ENCODE measurements at places on chromosomes 1 and 21.

DNA sequence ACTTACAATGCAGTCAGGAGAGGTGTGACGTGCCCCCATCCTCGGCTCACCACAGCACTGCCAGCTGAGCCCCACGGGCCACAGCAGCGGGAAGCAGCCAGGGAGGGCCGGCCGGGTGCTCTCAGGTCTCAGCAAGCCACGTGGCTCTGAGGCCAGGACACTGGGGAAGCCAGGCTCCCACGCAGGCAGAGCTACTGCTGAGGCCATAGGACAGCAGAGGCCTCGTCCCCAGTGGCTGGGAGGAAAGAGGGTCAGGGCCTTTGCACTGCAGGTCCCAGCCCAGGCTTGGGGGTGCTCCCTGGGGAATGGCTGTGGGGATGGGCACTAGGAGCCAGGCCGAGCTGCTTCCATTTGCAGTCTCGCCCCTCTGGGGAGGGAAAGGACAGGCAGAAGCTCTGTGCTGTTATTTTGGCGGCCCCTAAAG lies 5.8 kb downstream of the LRRC47 start:
- no peak for DNase-seq

DNA sequence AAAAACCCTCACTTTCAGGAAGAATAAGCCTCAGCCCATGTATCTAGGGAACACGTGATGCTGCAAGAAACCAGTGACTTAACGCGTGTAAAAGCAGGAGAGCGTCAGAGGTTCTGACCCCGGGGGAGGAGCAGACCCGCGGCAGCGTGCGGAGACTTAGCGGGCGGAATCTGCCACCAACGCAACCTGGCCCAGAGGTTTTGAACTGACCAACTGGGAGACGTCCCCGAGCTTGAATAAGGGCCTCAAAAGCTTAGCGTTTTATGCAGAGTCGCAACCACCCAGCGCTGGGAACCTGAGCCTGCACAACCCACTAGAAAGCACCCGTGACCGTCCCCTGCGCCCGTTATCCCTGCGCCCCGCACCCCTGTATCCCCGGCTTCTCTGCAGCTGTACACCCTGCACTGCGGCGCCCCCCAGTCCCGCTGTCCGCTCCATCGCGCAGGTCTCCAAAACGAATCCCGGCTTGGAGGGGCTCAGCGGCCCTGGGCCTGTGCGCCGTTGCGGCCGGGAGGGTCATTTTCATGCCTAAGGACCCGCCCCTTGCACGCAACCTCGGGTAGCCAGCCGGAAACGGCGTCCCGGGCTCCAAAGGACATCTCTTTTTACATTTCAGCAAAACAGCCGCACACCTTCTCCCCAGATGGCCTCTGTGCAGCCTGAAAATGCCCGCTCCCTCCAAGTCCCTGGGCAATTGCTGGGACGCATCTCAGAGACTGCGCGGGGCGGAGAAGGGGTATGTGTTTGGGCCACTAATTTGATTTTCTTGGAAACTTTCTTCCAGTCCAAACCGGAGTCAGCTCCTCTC lies 29.4 kb upstream of the TRIM17 start:
- peak; percentile 34 for DNase-seq

DNA sequence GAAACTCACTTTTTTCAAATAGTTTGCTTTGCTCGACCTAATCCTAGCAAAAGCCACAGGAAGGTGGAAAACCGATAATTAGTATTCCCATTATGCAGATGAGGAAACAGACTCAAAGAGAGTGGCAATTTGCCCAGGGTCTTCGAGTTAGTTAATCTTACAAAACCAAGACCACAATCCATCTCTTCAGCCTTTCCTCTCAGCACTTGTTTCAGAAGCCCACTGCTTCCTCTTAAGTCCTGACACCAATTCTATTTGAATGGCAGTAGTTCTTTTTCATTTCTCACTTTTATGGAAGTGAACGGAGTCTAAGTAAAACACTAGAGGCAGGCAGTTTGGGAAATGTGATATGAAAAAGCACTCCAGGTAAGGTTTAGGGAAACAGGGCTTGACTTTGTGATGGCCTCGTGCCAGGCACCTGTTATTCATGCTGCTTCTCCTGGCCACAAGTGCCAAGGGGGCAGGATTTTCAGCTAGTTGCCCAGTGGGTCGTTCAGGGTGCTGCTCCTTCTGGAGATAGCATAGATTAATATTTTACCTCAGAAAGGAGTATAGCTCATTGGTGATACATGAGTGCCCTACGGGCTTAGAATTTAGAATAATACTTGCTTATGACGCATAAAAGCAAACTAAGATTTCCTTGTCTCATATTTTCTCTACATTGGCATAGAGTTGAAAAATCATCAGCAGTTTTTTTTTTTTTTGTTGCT lies 76.6 kb upstream of the NRIP1 start:
- no peak for DNase-seq

- no peak for DNase-seq
These were observed 75.2 kb downstream of the UCK2 start for GRCh38 chr1:165902565-165902964.

DNA sequence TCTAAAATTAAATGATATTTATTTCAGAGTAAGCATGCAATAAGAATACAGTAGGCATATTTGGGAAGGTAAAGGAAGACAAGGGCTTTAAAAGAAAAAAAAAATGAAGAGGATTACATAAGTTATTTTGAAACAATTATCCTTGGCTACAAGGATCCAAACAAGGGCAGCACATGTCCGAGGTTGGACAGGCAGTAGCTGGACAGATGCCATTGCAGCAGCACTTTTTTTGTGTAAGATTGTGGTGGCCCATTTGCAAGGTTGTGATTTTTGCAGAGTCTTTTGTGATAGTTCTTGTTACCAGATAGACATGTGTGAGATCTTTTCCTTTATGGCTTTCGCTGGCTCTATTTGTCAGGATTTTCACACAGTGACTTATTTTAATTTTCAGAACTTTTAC lies 89.4 kb upstream of the COG2 start:
- no peak for DNase-seq

GRCh38 chr1:194515916-194516315 lies 1329.5 kb upstream of the B3GALT2 start:
- DNase-seq, result no peak

GRCh38 chr1:234922987-234923386 lies 205.7 kb downstream of the TOMM20 start:
- no peak for DNase-seq

GRCh38 chr1:78153092-78153736 lies 107.4 kb downstream of the GIPC2 start:
- no peak for DNase-seq

- DNase-seq, result no peak
These were observed 95.5 kb upstream of the DPT start for GRCh38 chr1:168824418-168825065.

DNA sequence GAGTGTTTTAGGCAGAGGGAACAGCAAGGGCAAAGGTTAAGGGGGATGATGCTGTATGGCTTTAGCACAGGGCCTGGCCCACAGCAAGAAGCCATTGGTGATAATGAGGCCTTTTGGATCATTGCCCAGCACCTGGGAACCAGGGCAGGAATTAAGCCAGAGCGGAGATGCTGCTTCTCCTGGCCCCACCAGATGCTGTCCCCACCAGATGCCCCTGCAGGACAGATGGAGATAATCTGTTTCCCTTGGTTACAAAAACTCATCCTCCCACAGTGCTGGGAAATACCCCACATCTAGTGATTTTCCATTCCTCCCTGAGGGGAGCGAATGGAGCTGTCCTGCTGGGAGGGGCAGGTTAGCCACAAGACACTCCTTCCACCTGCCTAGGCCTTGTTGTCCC lies 18.8 kb downstream of the OPRD1 start:
- no peak for DNase-seq

DNA sequence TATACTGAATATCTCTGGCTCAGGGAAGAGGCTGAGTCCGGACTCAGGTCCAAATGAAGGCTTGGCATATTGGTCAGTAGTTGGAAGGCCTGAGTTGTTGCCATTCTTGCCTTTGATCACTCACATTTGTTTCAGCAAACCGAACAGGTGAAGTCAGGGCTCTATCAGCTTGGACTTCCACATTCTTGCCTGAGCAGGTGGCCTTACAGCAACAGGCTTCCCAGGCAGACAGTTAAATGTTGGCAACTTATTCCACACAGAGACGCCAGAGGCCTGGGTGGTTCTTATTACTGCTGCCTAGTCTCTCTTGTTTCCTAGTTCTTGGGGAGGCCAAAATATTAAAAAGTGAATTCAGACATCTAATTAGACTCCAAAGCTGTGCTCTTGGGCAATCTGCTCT lies 36.6 kb downstream of the XCL2 start:
- DNase-seq, result no peak

- no peak for DNase-seq
These were observed 13.4 kb upstream of the KIF1B start for GRCh38 chr1:10196976-10197375.

DNA sequence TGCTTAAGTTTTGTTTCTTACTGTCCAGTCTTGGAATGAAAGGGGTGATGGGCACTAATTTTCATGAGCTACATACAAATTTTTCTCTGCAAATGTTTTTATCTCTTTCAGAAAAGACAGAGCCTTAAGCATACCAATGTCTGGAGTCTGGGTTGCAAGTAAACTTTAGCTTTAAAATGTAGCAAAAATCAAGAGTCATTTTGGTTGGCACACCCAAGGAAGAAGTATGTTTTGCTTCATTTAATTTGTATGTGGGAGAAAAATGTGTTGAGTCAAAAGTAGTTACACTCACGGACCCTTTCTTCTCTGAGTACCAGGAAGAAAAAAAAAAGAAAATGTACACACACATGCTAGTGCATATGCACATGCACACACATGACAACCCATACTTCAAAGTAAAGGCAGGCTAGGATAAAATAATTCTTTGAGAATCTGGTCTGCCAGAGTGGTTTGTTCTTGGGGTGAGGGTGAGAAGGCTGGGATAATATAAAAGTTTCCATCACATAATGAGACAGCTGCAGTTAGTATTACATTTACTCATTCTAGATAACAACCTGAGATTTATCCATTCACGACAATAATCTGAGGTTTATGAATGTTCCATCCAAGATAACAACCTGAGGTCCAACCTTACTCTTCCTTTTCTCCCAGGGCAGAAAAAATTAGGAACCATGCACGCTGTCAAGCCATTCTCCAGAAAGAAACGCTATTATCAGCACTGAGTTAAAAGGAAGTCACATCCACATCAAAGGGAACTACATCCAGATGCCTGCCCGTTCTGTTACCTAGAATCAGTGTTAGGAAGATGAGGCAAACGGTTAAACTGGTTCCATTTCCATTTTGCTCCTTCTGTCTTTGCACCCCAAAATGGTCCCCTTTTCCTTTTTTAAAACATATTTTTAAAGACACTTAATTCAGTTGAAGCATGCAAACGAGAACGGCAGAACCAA lies 9.3 kb downstream of the DPYD start:
- no peak for DNase-seq

- DNase-seq, result no peak
These were observed 548 bp downstream of the KCNN3 start for GRCh38 chr1:154869351-154870114.

- DNase-seq, result no peak
These were observed 84.2 kb downstream of the TGFB2 start for GRCh38 chr1:218429301-218429700.
